ENCODE measurements at places on chromosomes 2 and 18. TPM values are rescaled to one million over a fixed set of nuclear protein-coding genes. Genes with fewer than 3 reads are reported as not detected.

TTR gene
- not detected for total RNA-seq

ANKRD23 gene
- 0.58 TPM for total RNA-seq

NAT8 gene
- not detected for total RNA-seq

CROCC2 gene
- 0.15 TPM for total RNA-seq

HNMT gene
- total RNA-seq = 0.04 TPM

SUCLG1 gene
- total RNA-seq = 92.2 TPM

FAM117B gene
- 4.6 TPM for total RNA-seq

MAPK4 gene
- total RNA-seq = not detected

SERPINB13 gene
- not detected for total RNA-seq

TCF4 gene
- 37.3 TPM for total RNA-seq

SERPINB7 gene
- total RNA-seq = not detected

SERPINB4 gene
- not detected for total RNA-seq

ST6GAL2 gene
- total RNA-seq = 1.7 TPM

RMND5A gene
- 104 TPM for total RNA-seq

EXOC6B gene
- total RNA-seq = 24.2 TPM

SNRPD1 gene
- 102 TPM for total RNA-seq

NEU2 gene
- not detected for total RNA-seq

SIGLEC15 gene
- not detected for total RNA-seq

TFCP2L1 gene
- total RNA-seq = 0.08 TPM

C2orf80 gene
- total RNA-seq = not detected

SPC25 gene
- 55.2 TPM for total RNA-seq

DLX1 gene
- 13.5 TPM for total RNA-seq

TBR1 gene
- total RNA-seq = 0.13 TPM

CRYGD gene
- not detected for total RNA-seq

CAVIN2 gene
- total RNA-seq = 10.2 TPM

ZNF521 gene
- total RNA-seq = 17.6 TPM

RAB17 gene
- 3.6 TPM for total RNA-seq

Measured in SJCRH30 (cell line).